Activated CD4-positive, alpha-beta T cell treated with anti-CD3 and anti-CD28 coated beads, Interleukin-10, Interleukin-2, amounts not matched to agents 100 ng/mL and 50 ng/mL, durations not matched to agents 16 hours and 8 hours (primary cell): ENCODE measurements at places on chromosomes 3 and 15.
A peak's percentile ranks its signal among the peaks of the same experiment; 100 is the strongest.

DNA sequence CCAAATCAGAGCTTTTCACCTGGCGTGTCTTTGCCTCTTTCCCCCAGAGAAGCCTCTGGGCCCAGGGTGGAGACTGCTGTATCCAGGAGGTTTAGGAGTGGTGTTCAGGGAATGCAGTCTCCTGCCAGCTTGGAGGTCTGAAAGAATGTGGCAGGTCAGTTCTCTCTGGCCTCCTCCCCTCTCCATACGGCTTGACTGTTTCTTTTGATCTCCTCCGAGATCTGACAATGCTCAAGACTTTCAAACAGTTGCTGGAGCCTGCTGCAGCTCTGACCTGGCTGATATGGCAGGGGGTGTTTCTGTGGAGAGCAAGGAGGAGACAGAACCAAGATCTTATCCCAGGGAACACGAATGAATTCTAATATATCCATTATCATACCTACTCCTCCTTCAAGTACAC is 24.7 kb upstream of the TM4SF4 start:
- DNase-seq: no peak

DNA sequence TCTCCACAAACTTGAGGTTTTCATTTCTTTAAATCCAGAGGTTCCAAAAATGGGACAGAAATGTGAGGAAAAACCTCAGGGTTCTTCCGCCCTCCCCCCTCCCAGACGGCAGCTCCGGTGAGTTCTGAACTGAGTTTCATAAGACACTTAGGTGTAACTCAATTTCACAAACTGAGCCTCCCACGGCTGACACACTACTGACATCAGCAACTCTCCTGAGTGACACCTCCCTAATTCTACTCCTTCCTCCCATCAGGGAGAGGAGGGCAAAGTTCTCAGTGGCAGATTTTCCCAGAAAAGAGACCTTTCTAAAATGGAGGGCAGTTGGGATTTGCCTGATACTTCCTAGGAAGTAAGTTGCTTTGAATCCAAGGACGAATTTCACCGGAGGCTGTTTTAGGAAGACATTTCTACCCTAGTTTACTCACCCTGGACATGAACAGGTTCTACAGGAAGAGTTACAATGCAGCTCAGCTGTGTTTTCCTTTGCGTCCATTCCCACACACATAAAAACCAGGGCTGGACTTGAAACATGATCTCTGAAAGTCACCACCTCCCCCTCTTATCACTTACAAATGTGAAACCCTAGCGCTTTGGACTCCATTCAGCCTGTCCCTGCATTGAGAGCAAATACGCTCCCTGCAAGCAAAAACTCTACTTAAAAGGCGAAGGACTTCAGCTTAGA is 78.1 kb upstream of the LMOD3 start:
- DNase-seq: peak; percentile 80

- DNase-seq: no peak
Measured at GRCh38 chr3:5431811-5432378, 244.4 kb downstream of the EDEM1 start.

- no peak for DNase-seq
Measured at GRCh38 chr3:99943931-99944761, 126.5 kb downstream of the CMSS1 start.

- DNase-seq: no peak
Measured at GRCh38 chr3:152173627-152174026, 95.1 kb upstream of the MBNL1 start.
